H9 (cell line): ENCODE measurements at places on chromosomes 2 and 18.
A peak's percentile ranks its signal among the peaks of the same experiment; 100 is the strongest.

DNA sequence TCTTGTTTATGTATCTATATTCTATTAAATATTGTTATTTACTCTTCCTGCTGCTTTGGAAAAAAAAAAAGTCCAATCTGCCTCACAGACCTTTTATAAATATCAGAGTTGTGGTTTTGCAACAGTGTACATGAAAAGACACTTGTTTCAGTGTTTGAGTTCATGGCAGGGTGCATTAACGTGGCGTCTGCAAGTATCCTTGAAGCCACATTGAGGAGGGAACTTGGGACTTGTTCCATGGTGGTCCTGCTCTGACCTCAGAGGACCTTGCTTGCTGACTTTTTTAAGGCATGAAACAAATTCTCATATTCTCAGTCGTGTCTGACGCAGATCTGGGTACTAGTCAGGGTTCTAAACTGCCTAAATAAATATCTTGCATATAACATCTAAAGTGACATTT is 55.1 kb downstream of the CRIM1 start:
- no peak for DNase-seq

DNA sequence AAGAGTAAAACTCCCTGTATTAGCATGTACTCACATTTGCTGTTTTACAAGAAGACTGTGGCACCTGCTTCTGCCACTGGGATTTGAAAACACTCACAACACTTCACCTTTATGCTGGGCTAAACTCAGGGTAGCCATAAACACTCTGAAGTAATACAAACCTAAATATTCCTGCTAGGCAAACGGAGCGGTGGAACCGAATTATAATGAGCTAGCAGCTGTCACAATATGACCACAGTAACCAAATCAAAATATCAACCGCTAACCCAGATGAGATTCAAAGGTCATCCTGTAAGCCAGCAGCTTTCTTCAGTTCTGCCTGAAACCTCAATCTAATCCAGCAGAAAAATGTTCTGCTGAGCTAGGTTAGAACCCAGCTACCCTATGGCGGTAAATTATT is 132.1 kb downstream of the TCF4 start:
- no peak for DNase-seq

DNA sequence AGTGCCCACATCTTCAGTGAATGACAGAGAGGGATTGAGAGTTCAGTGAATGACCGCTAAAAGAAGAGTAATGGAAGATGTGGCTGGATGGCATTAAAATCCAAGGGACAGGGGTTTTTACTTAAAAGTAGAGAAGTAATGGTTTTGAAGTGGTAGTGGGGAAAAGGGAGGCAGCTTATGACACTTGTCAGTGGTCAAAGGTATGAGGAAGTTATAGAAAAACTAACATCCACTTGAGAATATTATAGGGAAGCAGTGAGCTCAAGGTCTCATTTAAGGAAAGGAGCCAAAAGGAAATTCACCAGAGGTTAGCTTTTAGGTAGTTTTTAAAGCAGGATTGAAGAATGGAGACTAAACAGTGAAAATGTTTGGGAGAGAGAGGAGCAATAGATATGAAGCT is 24.3 kb downstream of the CDK15 start:
- no peak for DNase-seq

- no peak for DNase-seq
Measured at GRCh38 chr2:222318712-222319585, 20.2 kb upstream of the PAX3 start.

DNA sequence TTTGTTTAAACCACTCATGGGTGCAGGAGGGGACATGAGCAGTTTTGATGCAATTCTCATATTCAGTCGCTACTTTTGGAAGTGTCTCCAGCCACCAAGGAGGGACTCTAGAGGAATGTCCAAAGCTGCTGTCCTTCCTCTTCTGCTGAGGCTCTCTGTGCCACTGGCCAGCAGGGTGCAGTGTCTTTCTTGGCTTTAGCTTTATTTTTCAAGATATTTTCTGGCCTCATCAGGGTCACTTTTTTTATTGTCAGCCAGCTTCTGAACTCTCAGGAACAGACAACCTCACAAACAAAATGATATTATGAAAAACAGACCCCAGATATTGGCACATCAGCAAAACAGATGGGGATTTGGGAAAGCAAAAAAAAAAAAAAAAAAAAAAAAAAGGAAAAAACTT is 289.3 kb upstream of the ZSWIM2 start:
- DNase-seq, result peak; percentile 61

DNA sequence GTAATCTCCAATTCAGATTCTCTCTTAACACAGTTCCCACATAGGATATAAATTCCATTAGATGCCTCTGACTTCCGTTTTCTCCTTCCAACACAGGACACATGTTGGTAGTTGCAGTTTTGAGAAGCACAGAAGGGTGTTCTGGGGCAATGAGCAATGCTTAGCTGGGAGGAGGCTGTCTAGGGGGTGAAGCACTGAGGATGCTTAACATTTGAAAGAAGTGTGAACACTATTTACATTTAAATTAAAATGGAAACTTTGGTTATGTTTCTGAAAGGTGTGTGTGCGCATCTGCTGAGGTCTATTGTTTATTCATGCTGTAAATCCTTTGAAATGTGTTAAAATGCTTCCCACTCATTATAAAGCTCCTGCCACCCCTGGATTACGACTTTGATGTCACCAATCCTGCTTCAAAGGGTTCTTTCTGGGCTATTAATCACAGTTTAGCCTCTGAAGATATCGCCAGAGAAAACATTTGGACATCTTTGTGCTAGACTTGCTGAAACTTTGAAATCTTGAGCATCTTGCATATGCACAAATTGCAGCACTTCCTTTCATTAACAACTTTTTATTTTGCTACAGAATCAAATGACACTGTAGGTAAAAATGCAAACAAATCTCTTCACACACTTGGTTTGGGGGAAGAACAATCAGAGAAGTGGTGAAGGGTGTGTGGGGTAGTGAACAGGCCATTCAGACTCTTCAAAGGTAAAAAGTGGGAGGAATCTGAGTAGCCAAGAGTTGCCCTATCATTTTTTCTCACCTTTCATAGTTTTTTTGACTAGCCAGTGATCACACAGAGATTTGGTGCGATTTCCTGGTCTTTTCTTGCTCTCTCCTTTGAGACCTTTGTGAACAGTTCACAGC is 258.4 kb downstream of the MYO3B start:
- DNase-seq, result peak; percentile 38

GRCh38 chr2:152627351-152627957 is 89.8 kb downstream of the PRPF40A start:
- no peak for DNase-seq

GRCh38 chr18:3013024-3013804 is at the start of gene LPIN2:
LPIN2 (minus strand) TSS chr18:3013144; CDS start chr18:2960840, 52,304 bp downstream.
- DNase-seq, result peak; percentile 96

DNA sequence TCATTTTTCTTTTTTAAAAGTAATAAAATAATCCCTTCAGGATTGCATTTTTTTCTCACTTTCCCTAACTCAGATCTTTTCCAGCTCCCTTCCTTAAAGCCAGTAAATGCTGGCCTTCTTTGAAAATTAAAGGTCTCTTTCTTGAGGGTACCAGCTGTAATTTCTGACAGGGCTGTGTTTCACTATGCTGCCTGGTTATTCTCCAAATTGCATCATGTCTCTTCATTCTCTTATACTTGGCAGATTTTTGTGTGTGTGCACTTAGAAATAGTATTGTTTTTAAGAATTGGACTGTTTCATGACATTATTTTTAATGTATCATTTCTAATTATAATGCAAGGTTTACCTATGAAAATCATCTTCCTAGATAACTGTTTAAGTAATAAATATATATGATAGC is 72.0 kb upstream of the EPB41L5 start:
- no peak for DNase-seq

GRCh38 chr2:122007126-122007525 is 251.7 kb downstream of the TSN start:
- no peak for DNase-seq

GRCh38 chr2:19671311-19671710 is 230.5 kb downstream of the TTC32 start:
- no peak for DNase-seq

DNA sequence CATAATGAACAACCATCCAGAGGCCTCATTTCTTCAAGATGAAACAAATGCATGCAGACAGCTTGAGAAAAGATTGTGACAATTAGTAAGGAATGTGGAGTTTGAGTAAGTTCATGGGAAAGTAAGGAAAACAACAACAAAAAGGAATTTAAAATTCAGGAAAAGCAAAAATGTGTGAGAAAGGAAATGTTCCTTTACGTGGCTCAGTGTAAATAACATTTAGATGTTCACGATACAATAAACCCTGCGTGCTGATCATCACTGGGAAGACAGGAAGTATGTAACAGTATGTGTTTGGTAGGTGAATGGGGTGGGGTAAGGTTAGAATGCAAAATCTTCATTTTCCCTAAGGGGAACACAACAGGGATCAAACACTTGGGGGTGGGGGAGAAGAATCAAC is 72.7 kb downstream of the TRIP12 start:
- DNase-seq, result no peak

- peak; percentile 78 for DNase-seq
Measured at GRCh38 chr2:126482582-126483464, 173.1 kb upstream of the GYPC start.

DNA sequence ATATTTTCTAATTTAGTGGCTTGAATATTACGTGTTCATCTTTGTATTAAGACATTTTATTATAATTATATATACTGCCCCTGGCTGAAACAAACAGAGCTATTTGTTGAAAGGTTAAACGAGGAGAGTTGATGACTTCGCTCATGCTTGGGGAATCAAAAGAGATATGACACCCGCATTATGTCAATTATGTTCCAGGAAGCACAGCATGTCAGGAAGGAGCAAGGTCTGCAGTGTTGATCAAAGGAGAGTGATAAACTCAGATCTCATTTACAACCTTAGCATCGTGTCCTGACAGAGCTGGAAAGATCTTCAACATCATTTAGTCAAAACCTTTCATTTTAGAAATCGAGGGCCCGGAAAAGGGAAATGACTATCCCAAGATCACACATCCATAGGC is 510.1 kb downstream of the TDRD15 start:
- DNase-seq, result no peak
